ENCODE measurements at places on chromosomes 12 and 14.

DNA sequence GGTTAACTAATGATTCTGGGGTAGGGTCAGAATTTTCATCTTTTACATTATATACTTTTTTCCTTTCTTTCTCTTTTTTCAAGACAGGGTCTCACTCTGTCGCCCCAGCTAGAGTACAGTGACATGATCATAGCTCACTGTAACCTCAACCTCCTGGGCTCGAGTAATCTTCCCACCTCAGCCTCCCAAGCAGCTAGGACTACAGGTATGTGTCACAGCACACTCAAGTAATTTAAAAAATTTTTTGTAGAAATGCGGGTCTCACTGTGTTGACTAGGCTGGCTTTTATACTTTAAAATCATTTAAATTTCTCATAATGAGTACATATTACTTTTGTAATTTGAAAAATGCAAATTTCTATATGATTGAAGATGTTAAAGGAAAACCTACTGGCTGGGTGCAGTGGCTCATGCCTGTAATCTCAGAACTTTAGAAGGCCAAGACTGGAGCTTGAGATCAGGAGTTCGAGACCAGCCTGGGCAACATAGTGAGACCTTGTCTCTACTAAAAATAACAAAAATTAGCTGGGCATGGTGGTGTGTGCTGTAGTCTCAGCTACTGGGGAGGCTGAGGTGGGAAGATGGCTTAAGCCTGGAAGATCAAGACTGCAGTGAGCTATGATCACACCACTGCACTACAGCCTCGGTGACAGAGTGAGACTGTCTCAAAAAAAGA is 25.7 kb downstream of the R3HDM2 start:
- DNase-seq: no peak

GRCh38 chr12:90216815-90217214 is 508.2 kb upstream of the ATP2B1 start:
- DNase-seq: no peak

GRCh38 chr12:65306366-65307168 is 28.1 kb downstream of the MSRB3 start:
- peak; percentile 50 for DNase-seq

DNA sequence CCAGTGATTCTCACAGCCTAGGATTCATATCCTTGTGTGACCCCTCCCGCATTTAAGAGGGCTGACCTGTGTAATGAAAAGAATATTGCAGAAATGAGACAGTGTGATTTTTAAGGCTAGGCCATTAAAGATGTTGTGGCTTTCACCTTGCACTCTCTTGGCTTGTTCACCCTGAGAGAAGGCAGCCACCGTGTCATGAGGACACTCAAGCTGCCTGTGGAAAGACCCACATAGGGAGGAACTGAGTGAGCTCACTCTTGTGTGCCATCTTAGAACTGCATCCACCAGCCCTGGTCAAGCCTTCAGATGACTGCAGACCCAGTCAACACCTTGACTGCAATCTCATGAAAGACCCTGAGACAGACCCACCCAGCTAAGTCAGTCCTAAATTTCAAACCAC is 46.3 kb upstream of the TMPO start:
- no peak for DNase-seq

DNA sequence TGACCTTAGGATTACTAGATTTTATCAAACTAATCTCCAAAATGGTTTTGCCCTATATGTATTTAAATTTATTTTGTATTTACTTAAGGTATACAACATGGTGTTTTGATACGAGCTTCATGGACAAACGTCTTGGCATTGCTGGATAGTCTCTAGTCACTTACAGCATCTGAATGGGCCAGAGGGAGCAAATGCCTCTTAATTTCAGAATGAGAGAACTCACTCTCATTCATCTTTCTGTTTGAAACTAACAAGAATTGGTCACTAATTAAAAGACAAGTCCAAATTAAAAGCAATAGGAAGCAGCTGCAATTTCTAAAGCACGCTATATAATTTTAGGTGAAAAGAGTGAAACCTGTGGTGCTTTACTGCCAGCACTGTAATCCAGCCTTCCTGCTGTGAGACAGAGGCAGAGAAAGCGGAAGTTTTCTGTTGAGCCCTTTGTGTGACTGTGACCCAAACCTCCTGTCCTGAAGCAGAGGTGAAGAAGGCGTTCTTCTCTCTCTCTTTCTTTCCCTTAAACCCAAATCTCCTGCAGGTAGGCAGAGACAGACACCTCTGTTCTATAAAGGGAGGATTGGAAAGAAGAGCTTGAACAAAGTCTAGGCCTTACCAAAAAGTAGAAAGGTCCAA is 184.6 kb upstream of the NAV3 start:
- DNase-seq: no peak

- no peak for DNase-seq
These were observed 21.4 kb upstream of the RCOR1 start for GRCh38 chr14:102571043-102571442.

DNA sequence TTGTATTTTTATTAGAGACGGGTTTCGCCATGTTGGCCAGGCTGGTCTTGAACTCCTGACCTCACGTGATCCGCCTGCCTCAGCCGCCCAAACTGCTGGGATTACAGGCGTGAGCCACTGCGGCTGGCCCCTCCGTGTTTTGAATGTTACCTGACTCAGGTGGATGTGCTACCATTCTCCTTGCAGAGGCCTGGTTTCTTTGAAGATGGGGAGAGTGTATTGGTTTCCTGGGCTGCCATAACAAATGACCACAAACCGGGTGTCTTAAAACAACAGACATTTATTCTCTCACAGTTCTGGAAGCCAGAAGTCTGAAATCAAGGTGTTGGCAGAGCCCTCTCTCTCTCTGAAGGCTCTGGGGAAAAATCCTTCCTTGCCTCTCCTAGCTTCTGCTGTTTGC is 98.0 kb downstream of the IRF2BPL start:
- no peak for DNase-seq

GRCh38 chr12:8493084-8493483 is 20.2 kb upstream of the CLEC4D start:
- DNase-seq: peak; percentile 98

- DNase-seq: no peak
These were observed 59.2 kb downstream of the BICDL1 start for GRCh38 chr12:120048263-120048662.

DNA sequence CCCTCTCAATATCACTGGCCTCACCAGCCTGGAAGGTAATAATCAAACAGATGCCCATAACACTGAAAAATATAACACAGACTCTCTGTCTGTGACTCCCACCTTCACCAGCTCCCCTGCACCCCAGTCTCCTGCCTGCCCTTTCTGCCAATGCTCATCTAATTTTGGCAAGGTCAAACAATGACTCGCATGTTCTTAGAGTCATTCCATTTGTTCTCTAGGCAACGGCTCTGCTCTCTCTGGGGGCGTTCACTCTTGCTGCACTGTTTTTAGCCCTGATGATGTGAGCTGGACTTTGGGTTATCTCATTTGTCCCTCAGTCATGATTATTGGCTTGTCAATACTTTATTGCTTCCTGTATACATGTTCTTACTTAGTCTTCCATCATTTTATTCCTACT is 691.8 kb downstream of the FLRT2 start:
- DNase-seq: no peak

GRCh38 chr12:14111230-14111865 is 129.9 kb upstream of the GRIN2B start:
- DNase-seq: no peak

GRCh38 chr12:124491310-124491709 is 76.1 kb downstream of the NCOR2 start:
- no peak for DNase-seq

- DNase-seq: peak; percentile 8
These were observed 65.1 kb upstream of the CPM start for GRCh38 chr12:68998041-68998440.
